Panc1 (cell line): ENCODE measurements at places on chromosomes 3 and 15.

- DNase-seq, result peak; percentile 63
Measured at GRCh38 chr3:158434412-158435038, 136.5 kb upstream of the MLF1 start.

DNA sequence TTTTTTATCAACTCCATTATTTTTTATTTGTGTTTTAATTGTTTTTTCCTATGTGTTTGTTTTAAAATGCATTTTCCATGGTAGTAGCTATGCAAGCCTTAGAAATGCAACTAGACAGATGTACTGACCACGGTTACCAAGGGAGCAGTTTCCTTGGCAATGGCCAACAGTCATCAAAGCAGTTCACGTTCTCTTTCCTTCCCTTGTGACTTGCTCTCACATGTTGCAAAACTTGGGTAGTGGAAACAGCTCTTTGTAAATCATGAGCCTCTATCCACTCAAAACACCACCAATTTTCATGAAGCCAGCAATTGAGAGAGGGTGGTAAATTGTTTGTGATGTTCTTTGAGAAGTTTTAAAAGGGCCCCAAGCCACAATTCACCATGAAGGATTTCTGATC lies 499.4 kb upstream of the MDFIC2 start:
- no peak for DNase-seq

- no peak for DNase-seq
Measured at GRCh38 chr15:74642734-74643664, 27.4 kb downstream of the CLK3 start.

DNA sequence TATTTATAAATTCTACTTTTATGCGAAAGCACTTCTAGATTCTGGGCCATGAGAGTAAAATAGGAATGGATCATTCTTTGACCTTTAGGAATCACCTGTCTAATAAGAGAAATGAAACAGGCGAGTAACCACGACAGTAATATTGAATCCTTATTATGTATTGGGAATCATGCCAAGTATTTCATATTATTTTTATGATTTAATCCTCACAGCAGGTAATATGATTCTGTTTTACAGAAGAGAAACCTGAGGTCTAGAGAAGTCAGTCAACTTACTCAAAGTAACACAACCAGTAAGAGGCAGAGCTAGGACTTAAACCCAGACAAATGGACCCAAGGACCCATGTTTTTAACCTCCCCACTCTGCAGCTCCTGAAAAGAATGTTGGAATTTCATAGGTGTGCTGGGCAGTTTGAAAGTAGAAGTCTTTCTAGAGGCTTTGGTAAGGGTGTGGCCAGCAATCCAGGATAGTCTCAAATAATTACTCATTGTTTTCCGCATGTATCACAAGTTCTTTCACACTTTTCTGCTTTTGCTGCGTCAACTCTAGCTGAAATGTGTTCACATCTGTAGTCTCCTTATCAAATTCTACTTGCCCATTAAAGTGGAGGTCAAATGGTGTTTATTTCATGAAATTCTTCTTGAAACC lies 181.7 kb downstream of the TPRG1 start:
- DNase-seq, result no peak

GRCh38 chr3:127970966-127971592 lies 56.0 kb downstream of the KBTBD12 start:
- DNase-seq, result peak; percentile 63

DNA sequence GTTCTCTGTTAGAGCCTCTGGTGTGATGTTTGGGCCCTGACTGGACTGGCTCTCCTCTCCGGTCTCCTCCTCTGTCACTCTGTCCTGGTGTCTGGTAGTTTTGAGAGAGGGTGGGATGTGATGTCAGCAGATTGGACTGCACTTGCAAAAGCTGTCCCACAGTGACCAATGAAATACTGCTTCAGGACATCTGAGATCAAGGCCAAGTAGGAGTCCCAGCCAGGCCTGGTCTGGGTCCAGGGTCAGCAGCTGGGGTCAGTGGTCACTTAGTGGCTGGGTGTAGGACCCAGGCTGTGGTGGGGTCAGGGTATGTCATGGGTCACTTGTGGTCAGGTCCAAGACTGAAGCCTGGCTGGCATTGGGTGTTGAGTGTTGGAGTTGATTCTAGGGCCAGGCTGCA lies 20.9 kb downstream of the ALDH1L1 start:
- DNase-seq, result no peak

DNA sequence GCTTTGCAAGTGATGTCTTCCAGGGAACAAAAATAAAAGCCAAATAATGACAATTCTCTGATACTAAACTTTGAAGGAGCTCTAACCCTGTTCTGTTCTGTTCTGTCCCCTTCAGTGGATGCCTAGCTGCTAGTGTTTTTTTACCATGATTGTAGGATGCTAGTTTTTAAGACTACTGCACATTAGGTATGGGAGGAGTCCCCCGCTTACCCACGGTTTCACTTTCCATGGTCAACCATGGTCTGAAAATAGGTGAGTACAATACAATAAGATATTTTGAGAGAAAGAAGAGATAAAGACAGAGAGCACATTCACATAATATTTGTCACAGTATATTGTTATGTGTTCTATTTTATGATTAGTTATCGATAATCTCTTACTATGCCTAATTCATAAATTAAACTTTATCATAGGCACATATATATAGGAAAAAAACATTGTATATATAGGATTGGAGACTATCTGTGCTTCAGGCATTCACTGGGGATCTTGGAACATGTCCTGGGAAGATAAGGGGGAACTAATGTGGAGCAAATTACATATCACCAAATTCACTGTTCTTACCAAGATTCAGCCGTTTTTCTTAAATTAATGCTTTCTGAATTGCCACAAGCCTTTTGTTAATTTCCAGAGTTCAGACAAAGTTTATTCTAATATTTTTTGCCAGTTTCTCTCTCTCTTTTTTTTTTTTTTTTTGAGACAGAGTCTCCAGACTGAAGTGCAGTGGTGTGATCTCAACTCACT lies 32.8 kb upstream of the POMGNT2 start:
- no peak for DNase-seq
